ENCODE measurements at places on chromosomes 2 and 18.

DNA sequence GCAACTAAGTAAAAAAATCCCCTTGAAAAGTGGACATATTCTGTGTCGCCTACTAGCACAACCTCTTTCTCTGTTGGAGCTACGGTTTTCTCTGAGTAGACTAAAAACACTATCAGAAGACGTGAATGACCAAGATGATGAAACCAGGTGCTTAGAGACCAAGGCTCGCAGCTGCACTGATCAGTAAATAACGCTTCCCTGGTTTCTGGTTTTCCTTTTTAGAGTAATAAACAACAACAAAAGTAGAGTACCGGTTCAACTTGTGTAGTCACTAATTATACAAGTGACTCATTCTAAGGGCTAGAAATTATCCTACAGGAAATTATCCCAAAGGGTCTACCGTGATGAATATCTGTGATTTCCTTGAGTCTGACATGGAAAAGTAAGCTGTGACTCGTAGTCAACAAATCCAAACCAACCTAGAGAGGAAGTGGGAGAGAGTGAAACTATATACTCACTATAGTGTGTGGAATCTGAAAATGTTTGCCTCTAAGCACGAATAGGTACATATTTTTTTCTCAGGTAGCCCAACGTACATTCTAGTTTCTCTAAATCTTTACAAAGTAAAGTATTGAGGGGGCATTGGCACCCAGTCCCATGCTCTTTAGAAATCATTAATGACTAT lies 17.8 kb downstream of the RASGRP3 start:
- DNase-seq = no peak

GRCh38 chr2:43139996-43140621 lies 86.3 kb downstream of the ZFP36L2 start:
- no peak for DNase-seq

- no peak for DNase-seq
Observed at GRCh38 chr18:48833701-48834412, 116.9 kb downstream of the SMAD7 start.

DNA sequence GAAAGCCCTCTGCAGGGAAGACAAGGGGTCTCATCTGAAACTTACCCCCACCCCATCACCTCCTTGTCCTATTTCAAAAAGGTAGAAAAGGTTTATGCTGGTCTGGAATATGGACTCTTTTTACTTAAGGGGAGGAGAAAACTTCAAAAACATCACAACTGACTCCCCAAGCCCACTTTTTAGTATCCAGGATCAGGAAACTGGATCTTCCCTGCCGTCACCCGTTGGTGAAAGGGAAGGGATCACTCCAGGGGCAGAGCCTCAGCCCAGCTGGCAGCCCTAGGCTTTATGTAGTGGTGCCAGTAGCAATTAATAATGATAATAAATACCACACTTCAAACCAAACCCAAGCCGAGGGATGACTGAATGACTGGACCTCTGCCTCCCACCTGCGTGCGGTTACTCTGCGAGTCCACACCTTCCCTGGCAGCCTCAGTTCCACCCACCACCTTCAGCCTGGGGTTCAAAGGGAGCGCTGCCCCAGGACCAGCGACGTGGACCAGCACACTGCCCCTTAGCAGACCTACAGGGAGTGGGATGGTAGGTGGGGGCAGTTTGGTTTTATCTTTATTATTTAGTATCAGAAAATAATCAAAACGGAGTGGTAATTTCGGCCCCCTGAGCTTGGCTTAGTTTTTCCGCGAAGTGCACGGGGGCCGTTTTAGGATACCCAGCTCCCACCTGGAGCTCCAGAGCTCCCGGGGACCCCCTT lies 4.9 kb upstream of the GATA6 start:
- DNase-seq = no peak

DNA sequence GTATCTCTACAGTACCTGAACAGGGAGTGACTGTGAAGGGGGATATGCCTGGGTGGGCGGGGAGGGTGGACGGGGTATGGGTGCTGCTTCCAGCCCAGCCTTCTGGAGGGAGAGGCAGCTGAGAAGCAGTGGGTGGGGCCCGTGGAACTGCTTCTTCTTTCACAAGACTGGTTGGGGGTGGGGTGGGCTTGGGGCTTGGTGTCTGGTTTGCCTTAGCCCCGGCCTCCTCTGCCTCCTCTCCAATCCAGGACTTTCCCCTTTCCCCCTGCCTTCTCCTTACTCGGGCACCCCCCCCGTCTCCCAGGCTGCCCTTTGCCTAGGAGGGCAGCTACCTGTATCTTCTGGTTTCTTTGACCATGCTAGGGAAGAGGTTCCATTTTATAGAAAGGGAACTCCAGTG lies 233.4 kb downstream of the DYSF start:
- no peak for DNase-seq

GRCh38 chr2:40284797-40285196 lies 167.1 kb downstream of the SLC8A1 start:
- DNase-seq = no peak

- no peak for DNase-seq
Observed at GRCh38 chr2:226267516-226268289, 531.9 kb downstream of the IRS1 start.

DNA sequence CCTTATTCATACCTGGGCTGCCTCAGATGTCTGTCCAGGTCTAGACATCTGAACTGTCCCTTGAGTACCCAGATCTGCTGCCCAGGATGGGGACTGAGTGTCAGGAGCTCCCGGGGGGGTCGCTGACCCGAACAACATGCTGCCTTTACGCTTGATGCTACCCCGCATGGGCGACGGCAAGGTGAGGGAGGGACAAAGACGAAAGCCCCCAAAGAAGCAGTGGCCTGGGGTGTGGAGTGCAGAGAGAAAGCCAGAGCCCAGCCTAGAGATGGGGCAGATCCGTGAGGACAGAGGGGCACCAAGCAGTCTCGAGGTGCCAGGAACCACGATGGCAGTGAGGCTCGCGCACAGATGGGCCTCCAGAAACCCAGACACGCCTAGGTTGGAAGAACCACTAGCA lies 234.7 kb downstream of the ATAD2B start:
- no peak for DNase-seq

All from HCT116 (cell line).